Fibroblast of lung (primary cell): ENCODE measurements at places on chromosomes 12 and 14. TPM values are rescaled to one million over a fixed set of nuclear protein-coding genes. Genes with fewer than 3 reads are reported as not detected.

The FAM186B gene
- 0.33 and 0.51 TPM in 2 replicates for total RNA-seq

GRCh38 chr14:23434488-23435222 is 805 bp downstream of the MYH7 start:
- DNase-seq: no peak

GRCh38 chr12:57133013-57133569 is 4.8 kb downstream of the LRP1 start:
- DNase-seq: peak; percentile 46

- peak; percentile 78 for DNase-seq
Observed at GRCh38 chr12:67512061-67512460, 136.5 kb upstream of the DYRK2 start.

DNA sequence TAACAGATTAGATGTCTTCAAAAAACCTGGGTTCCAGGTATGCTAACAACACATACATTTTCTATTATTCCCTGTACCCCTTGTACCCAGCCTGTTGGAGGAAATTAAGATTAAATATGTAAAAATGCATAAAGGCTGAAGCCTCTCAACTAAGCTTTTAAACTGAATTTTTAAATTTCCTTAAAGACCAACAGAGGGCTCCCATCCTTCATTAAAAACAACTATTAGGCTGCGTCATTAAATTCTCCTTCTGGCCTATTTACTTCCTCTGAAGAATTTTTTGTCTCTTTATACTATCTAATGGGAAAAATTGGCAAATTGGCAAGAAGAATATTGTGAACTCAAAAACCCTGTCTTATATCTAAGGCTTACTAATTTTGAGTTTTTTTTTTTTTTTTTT is 21.8 kb downstream of the SENP1 start:
- DNase-seq: peak; percentile 55

- DNase-seq: peak; percentile 87
Observed at GRCh38 chr12:52082026-52082668, 2.6 kb downstream of the SMIM41 start.

- DNase-seq: peak; percentile 74
Observed at GRCh38 chr14:22448035-22448904, 140.8 kb downstream of the DAD1 start.

- DNase-seq: no peak
Observed at GRCh38 chr12:71125515-71125914, 32.3 kb downstream of the TSPAN8 start.

The ZNF84 gene
- 25.4 and 27.2 TPM in 2 replicates for total RNA-seq

- DNase-seq: no peak
Observed at GRCh38 chr12:79643821-79644220, 46.9 kb downstream of the PAWR start.

The DLGAP5 gene
- 0.77 and 8.1 TPM in 2 replicates for total RNA-seq

The GLIPR1L2 gene
- 0.33 and 1.0 TPM in 2 replicates for total RNA-seq

- no peak for DNase-seq
Observed at GRCh38 chr14:91331721-91332120, 85.9 kb downstream of the CCDC88C start.

The DTX1 gene
- total RNA-seq: 0.26 TPM in 1 of 2 replicates, not detected in the other

DNA sequence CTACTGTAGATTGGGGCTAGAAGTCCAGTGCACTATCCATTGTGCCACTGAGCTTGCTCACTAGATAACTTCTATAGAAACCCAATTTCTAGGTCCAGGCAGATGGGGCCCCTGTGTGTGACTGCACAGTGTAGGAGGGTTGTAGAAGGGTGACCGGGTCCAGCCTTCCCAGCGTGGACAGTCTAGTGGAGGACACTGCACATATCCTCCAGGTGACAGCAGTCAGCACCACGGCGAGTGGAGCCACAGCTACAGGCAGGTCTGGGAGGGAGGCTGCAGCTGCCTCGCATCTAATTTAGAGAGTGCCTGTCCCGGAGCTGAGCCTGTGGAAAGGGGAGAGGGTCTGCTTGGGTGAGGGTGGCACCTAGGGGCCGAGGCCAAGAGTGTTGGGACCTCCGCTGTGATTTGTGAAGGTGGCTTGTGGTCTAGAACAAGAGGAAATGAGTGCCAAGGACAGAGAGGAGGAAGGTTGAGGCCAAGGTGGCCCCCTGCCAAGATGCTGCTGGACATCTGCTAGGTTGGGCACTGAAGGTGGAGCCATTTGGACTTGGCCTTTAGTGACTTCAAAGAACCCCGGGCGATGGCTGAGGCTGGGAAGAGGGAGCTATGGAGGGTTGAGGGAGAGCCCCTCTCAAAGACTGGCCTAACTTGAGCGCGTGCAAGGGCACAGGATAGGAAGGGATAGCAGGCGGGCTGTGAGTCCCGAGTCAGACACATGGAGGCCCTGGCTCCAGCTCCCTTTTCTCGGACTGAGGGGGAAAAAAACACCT is 46.0 kb upstream of the TRAF3 start:
- DNase-seq: no peak

DNA sequence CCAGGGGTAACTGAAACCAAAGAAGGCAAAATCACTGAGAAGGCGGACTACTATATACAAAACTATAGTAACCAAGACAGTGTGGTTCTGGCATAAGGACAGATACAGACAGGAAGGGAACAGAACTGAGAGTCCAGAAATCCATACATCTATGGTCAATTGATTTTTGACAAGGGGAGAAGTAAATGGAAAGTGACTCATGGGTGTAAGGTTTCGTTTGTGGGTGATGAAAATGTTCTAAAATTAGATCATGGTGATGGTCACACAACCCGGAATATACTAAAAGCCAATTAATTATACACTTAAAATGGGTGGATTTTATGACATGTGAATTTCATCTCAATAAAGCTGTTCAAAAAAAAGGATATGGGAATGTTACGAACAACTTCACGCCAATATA is 18.7 kb downstream of the ANGEL1 start:
- DNase-seq: no peak
